ENCODE measurements at places on chromosomes 2 and 18.

GRCh38 chr2:136653861-136654260, 111.5 kb upstream of the THSD7B start:
- no peak for DNase-seq

DNA sequence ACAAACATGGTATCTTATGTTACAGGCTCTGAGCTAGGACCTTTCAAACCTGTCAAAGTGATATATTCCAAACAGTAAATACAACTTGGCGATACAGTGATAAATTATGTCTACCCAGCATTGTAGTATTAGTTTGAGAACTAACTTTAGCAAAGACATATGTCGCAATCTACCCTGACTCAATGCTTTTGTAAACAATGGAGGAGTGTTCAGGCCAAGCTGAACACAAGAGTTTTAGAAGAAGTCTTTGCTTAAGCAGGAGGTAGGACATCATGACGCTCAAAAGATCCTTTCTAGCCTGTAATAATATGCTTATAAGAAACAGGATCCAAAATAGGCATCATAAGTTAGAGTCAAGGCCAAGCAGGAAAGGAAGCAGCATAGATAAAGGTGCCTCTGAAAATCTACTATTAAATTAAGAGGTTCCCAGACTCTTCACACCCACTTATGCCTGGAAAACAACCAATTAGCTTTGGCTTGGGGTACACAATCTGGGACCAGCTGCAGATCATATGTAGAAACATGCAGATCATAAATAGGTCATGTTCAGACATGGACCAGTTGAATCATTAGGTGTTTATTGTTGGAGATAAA, 132.5 kb downstream of the CSRNP3 start:
- DNase-seq: no peak

DNA sequence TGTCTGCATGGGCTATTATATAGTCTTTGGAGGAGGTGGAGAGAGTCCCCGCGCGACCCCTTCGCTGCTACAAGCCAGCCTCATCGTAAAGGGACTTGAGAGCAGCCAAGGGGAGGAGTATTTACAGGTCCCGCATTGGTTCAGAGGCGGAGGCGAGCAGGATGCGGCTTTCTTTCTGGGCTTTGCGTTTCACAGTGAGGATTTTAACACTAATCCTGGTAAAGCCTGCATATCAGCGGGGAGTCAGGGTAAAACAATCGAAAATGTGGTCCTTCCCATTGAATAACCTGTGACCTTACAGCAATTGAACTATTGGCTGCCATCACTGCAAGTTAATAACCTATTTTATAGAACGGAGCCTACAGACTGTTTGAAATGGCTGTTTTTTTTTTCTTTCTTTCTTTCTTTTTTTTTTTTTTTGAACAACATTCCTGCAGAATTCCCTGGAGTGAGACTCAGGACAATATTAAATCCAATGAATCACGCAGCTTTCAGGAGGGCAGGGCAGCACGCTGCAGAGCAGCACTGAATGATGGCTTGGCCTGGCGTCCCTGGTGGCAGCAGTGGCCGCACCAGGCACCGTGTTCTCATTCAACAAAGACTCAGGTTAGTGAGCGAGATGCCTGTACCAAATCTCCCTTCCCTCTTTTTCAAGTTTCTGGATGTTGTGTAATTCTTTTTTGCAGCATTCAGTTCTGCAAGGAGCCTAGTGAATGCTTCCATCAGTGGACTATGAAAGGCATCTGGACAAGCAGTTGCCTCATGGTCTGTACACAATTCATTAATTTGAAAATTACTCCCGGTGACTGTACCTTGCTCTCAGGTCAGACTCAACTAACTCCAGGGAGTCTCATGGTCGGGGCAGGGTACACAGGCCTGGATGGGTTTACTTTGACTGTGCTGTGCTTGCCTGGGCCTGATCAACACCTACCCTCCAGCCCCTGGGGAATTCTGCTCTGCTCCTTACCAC, 19.8 kb downstream of the SMIM21 start:
- DNase-seq: no peak

DNA sequence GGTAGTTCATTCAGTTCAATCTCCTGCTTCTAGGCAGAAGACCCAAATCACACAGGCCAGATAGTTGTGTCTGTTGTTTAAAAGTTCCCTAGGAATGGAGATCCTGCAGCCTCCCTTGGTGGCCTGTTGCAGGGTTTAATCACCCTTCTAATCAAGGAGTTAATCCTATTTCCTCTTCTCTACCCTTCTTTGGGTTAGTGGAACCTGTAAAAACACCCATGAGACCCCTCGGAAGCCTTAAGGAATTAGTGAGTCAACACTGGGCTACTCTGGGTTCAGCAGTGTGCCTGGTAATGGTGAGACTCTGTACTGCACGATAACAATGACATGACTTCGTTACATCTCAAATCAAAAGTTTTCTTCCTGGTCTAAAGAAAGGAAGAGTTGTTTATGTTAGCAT, 217.6 kb upstream of the NRP2 start:
- DNase-seq: no peak

DNA sequence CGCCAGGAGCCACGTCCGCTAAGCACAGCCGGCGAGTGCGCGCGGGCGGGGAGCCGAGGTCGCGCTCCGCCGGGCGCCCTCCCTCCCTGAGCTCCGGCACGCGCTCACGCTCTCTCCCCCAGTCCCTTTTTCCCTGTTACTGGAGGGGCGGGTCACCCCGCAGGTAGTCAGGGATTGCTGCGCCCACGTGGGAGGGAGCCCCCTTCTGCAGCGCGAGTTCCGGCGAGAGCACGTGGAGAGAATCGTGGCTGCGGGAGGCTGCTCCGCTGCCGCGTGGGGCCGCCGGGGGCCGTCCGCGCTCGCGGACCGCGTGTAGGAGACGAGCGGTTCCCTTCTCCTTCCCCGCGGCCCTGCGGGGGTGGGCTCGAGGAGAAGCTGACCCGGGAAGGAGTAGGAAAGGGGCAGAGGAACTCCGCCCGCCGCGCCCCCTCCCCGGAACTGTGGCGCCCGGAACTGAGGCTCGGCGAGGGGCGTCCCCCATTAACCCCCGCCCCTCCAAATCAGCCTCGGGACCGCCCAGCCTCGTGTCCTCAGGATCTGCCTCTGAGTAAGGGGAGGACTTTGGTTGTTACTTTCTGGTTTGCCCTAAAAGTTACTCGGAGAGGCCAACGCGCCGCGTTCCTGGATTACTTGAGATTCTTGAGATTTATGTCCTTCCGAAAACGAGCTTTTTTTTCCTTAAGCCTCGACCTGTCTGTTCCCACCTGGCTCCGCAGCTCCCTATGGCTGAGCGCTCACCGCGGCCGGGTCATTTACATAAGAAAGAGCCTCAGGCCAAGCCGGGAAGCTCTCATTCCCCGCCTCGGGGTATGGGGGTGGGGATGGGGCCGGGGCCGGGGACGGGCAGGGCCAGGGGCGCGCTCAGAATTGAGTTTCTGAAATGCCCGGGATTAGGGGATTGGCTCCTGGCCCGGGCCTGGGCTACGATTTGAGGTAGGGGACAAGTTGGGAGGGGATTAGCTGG, 1.1 kb downstream of the HK2 start:
- no peak for DNase-seq

DNA sequence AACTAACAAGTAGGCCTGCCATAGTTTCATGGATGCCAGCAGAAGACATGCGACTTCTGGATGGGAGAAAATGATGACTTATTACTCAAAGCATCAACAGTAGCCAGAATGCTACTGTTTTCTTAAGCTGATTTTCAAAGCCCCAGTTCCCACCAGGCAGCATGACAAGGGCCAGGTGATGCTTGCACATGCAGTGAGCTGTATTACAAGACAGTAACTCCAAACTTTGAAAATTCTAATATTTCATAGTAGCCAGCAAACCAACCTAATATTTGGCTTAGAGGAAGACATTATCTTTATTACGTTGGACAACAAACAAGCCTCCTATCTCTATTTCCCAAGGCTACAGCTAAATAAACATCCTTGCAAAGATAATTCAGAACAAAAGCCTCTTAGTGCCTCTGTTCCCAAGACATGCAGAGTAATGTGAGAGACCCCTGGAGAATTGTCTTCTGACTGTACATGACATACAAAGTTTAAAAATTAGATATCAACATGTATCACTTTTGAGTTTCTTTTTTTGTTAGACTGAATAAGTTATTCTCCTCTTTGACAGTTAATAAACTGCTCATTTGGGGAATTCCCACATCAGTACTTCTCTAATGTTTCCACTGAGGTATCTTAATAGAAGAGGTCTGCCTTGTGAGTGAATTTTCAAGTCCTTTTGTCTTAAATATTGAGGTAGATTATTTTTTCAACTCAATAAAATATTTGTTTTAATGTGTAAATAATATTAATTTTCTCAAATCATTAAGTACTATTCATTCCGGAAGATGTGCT, 367.6 kb upstream of the CWC22 start:
- no peak for DNase-seq

Measured in esophagus squamous epithelium (tissue), 5 donors.